Cardiac fibroblast (primary cell): ENCODE measurements at places on chromosomes 7 and 10.

- no peak for DNase-seq
Observed at GRCh38 chr7:4888161-4888560, 4.6 kb upstream of the RADIL start.

- DNase-seq, result peak; percentile 100
Observed at GRCh38 chr10:35005868-35006267, 84.3 kb downstream of the CUL2 start.

GRCh38 chr7:36949711-36950600 lies 225.7 kb upstream of the AOAH start:
- no peak for DNase-seq

DNA sequence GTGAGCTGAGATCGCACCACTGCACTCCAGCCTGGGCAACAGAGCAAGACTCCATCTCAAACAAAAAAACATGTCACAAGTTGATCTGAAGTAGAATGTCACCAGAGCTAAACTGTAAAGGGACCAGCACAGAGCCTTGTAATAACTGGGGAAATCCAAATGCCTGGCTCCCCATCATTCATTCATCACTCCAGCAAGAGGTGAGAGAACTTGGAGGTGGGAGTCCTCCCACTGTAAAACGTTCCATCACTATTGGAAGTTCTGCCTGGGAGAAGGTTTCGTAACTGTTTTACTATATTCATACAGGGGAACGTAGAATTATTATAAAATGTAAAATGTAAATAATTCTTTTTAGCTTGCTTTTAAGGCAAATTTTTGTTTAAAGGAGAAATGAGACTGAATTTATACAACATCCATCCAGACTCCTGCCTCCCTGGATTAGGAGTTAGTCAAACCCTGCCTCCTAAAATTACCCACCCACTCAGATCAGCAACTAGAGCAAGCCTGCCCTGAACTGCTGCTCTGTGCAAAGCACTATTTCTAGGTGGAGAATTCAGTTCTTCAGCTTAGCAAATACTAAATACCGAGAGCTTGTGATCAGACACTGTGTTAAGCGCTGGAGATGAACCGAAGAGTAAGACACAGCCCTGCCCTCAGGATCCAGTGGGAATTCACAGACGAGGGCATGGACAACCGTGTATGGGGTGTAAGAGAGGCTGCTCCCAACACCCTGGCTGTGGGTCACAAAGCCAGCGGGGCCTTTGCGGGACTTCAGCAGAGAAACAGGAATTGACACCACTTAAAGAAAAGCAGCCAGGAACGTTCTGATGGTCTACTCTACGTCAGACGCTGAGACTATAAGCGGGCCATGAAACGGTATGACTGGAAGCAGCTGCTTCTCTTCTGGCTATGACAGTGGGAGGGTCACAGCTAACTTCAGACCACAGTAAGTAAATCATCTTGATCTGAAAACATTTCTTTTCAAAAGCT lies 208.3 kb downstream of the ZMYND11 start:
- DNase-seq, result no peak

GRCh38 chr7:116702046-116702785 lies 30.2 kb downstream of the MET start:
- no peak for DNase-seq

DNA sequence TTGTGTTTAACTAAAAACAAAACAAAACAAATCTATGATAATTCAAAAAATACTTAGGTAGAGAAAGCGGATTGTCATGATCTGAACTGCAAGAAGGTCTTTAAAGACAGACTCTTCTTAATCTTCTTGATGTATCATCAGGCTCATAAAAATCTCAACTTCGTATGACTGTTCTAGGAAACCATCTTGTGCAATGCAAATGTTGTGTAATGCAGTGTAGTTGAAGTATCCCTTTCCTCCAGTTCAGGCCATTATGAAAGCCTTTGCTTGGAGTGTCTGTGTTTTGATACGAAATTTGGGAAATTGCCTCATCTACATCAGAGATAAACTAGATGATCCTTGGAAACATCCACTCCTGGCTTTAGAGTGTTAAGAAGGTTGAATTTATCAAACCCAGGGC lies 30.9 kb downstream of the CDK1 start:
- DNase-seq, result peak; percentile 93
